CD4-positive, alpha-beta T cell treated with Interleukin-6 at 100 ng/mL for 8 hours (primary cell): ENCODE measurements at places on chromosomes 2 and 18.

DNA sequence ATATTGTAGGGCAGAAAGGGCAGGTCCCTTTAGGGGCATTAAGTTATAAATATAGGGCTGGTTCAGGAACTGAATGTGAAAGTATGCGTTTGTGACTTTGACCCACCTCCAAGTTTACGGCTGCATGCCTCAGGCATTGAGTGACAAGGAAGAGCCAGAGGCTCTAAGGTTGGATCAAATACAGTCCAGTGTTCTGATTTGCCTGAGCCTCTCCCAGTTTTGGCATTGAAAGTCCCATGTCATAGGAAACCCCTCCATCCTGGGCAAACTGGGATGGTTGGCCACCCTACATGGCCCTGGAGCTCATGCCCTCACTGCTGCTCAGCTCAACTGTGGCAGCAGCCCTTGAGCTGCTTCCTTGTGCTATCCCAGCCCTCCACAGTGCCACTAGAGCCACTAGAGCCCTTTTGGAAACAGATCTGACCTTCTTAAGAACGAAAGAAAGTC lies 29.9 kb downstream of the HK2 start:
- no peak for DNase-seq

DNA sequence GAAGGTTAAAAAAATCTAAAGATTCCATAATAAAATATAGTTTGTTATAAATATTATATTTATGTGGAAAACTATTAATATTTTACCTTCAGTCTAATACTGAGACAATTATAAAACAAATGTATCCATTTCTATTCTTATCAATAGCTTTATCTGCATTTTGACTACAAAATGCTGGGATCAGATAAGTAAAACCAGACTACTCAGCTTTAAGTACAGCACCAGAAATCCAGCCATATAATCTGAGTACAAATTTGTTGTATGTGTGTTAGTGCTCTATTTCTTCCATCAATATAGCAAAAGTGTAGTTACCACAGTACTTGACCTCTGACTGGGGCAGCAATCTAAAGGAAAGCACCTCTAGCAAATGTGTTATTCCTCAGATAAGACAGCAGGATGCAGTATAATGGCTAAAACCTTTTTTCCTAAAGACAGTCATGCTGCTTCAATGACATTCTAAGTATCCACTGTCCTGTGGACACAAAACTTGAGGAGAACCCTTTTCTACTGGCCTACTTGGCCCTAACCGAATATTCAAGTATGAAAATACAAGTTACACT lies 68.1 kb downstream of the OLA1 start:
- no peak for DNase-seq

- no peak for DNase-seq
Observed at GRCh38 chr18:56003009-56003719, 415.2 kb upstream of the TCF4 start.

DNA sequence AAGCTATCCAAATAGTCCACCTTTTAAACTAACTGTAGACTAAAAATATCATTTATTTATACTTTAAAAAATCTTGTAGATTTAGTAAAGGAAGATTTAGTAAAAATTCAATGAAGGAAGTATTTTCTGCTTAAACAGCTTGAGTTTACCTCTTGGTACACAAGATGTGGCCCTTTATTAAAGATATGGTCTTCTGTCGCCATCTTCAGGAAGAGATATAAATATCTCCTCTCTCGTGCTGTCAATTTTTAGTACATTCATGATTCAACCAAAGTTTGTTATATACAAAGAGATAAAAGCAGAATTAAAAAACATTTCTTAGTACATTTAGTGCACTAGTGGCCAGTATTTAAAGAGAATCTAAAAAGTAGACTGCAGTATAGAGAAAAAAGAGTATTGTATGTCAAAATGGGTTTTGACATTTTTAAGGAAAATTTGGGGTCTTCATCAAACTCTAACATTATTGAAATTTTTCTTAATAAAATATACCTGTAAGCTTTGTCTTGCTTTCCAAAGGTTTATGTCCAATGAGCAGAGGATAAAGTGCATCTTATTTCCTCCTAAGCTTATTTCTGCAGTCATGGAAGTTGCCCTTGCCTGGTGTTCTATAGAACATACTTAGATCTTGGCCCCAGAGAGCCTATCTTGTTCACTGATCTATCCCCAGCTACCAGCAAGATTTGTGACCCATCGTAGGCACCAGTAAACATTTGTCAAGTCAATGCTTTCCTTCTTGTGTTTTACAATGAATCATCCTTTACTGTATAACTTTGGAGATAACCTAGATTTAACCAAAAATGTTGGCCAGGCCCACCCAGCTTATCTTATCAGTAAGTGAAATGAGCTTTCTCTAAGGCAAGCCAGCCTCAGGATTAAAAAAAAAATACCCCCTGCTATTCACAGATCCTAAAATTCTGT lies 18.5 kb upstream of the EML6 start:
- DNase-seq: peak; percentile 45
